Stimulated activated CD4-positive, alpha-beta T cell treated with anti-CD3 and anti-CD28 coated beads, Interleukin-1b, Interleukin-23, amount 100 ng/mL, for 48 hours (primary cell): ENCODE measurements at places on chromosomes 4 and X.

GRCh38 chrX:1411326-1411725 is 19.4 kb upstream of the SLC25A6 start:
- DNase-seq: no peak

- DNase-seq: no peak
Observed at GRCh38 chr4:27835851-27836250, 975.2 kb downstream of the STIM2 start.

GRCh38 chrX:124393238-124393637 is 46.9 kb downstream of the SH2D1A start:
- DNase-seq: no peak

GRCh38 chr4:163195247-163195765 is 28.6 kb upstream of the NAF1 start:
- no peak for DNase-seq

DNA sequence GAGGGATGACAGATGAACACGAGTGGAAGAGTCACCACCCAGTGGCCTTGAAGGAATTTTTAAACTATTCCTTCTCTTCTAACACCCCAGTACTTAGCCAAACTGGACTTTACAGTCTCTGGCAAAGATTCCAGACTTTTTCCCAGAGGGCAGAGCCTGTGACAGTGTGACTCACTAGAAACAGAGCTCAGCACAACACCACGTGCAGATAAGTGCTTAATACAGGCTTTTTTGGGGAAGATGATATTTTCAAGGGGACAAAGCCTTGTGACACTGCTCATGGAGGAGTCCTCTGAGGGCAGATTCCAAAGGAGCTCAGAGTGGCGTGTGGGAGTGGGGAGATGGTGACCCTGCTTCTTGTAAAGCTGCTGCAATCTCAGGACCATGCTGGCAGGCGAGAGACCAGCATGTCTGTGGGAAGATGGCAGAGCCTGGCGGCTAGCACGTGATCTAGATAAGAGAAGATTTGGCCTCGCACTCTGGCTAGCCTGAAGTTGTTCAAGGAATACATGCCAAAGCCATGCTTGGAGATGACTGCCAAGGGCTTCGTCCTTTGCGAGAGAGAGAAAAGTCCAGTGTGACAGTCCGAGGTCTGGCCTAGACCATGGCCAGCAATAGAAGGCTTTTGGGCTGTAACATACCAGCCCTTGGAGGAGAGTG is 2.4 kb downstream of the RAB33A start:
- DNase-seq: no peak
